ENCODE measurements at places on chromosomes 3 and 15. TPM values are rescaled to one million over a fixed set of nuclear protein-coding genes. Genes with fewer than 3 reads are reported as not detected.
A peak's percentile ranks its signal among the peaks of the same experiment; 100 is the strongest.

The RGMA gene
- total RNA-seq, result 16.5 TPM

The FBXO40 gene
- total RNA-seq, result 147 TPM

The HCLS1 gene
- total RNA-seq, result 9.4 TPM

The GOLGA6A gene
- not detected for total RNA-seq

The BCL2A1 gene
- total RNA-seq, result 1.1 TPM

The A4GNT gene
- total RNA-seq, result not detected

The MAP1A gene
- total RNA-seq, result 182 TPM

The CCK gene
- total RNA-seq, result not detected

The B3GNT5 gene
- 3.2 TPM for total RNA-seq

The SNTN gene
- not detected for total RNA-seq

The KNG1 gene
- total RNA-seq, result not detected

The ZNF860 gene
- total RNA-seq, result 0.16 TPM

The FSTL1 gene
- total RNA-seq, result 140 TPM

- no peak for DNase-seq
These were observed 34.2 kb upstream of the BCL2L10 start for GRCh38 chr15:52146776-52147175.

- no peak for DNase-seq
These were observed 43.1 kb downstream of the LRRN1 start for GRCh38 chr3:3842356-3842755.

DNA sequence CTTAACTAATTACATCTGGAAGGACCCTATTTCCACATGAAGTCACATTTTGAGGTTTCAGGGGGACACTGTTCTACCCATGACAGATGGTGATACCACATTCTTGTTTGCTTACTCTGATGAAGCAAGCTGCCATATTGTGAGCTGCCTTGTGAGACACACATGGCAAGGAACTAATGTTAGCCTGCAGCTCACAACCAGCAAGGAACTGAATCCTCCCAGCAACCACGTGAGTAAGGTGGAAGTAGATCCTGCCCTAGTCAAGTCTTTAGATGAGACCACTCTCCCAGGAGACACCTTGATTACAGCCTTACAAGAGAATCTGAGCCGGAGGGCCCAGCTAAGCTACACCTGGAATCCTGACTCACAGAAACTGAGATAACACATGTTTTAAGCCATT, 160.1 kb downstream of the PDE8A start:
- no peak for DNase-seq

GRCh38 chr15:74889390-74889882, 406 bp upstream of the MPI start:
- no peak for DNase-seq

GRCh38 chr15:45784656-45785055, 149.8 kb downstream of the SQOR start:
- no peak for DNase-seq

- DNase-seq, result no peak
These were observed 102.3 kb upstream of the TPM1 start for GRCh38 chr15:62940093-62940754.

GRCh38 chr15:91849749-91850161, 3.8 kb upstream of the SLCO3A1 start:
- no peak for DNase-seq

DNA sequence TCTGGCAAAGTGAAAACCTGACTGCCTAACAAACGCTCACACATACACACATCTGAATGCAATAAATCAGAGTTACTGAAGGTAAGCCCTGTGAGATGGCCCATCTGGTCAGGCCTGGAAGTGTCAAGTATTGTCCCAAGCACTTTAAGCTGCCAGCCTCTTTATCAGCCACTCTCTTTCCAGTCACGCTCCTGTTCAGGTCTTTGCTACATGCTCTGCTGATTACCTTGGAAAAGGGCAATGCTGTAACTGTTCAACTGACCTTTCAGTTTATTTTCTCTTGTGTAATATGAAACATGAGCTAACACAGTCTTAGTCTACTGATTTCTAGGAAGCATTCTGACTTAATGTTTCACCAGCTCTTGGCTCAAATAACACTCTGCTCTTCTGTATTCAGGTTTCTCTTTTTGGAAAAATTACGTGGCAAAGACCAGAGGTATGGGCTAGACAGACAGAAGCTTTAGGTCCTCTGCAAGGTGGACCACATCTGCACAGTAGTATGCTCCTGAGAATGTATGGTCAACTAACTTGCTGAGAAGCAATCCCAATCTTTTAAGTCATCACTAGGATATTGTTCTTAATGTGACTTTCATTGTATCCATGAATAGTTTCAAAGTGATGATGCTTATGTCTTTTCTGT, 44.5 kb downstream of the GBE1 start:
- no peak for DNase-seq

GRCh38 chr3:30567139-30567753, 39.2 kb upstream of the TGFBR2 start:
- no peak for DNase-seq

GRCh38 chr3:57120451-57121174, 44.5 kb downstream of the IL17RD start:
- no peak for DNase-seq

- DNase-seq, result peak; percentile 96
These were observed 145.5 kb upstream of the TPM1 start for GRCh38 chr15:62896969-62897486.

GRCh38 chr3:10010878-10011465, 15.3 kb upstream of the FANCD2 start:
- peak; percentile 99 for DNase-seq

GRCh38 chr3:123390865-123391600, 57.9 kb downstream of the ADCY5 start:
- DNase-seq, result no peak

GRCh38 chr15:91860498-91860897, 7.0 kb downstream of the SLCO3A1 start:
- no peak for DNase-seq

- DNase-seq, result no peak
These were observed 76.6 kb downstream of the CPN2 start for GRCh38 chr3:194274424-194275085.

- no peak for DNase-seq
These were observed 90.6 kb upstream of the GADL1 start for GRCh38 chr3:30984855-30985749.

DNA sequence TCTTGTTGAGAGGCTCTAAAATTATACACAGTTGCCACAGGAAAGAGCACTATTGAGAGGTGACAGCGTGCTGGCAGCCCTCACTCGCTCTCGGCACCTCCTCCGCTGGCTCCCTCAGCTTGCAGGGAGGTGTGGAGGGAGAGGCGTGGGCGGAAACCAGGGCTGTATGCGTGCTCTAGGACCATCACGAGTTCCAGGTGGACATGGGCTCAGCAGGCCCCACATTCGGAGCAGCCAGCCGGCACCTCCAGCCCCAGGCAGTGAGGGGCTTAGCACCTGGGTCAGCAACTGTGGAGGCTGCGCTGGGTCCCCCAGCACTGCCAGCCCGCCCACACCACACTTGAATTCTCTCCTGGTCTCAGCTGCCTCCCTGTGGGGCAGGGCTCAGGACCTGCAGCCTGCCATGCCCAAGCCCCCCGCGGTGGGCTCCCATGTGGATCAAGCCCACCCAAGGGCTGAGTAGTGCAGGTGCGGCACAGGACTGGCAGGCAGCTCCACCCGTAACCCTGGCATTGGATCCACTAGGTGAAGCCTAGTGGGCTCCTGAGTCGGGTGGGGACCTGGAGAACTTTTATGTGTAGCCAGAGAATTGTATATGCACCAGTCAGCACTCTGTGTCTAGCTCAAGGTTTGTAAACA, 460.6 kb upstream of the ALCAM start:
- DNase-seq, result no peak

DNA sequence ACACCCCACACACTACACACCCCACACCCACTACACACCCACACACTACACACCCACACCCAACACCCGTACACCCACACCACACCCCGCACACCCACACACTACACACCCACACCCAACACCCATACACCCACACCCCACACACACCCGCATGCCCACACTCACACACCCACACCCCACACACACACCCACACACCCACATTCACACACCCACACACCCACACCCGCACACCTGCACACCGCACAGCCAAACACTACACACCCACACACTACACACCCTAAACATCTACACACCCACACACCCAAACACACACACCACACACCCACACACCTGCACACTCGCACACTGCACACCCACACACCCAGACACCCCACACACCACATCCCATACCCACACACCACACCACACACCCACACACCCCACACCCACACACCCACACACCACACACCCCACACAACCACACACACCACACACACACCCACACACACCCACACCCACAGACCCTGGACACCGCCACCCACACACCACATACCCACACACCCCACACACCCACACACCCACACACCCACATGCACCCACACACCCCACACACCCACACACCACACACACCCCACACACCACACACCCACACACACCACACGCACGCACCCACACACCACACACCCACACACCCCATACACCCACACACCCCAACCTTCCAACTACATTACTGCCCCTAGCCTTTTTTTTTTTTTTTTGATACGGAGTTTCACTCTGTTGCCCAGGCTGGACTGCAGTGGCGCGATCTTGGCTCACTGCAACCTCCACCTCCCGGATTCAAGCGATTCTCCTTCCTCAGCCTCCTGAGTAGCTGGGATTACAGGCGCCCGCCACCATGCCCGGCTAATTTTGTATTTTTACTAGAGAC, 16.9 kb downstream of the CEP19 start:
- DNase-seq, result no peak

GRCh38 chr15:98791046-98791701, 142.8 kb downstream of the IGF1R start:
- DNase-seq, result no peak

DNA sequence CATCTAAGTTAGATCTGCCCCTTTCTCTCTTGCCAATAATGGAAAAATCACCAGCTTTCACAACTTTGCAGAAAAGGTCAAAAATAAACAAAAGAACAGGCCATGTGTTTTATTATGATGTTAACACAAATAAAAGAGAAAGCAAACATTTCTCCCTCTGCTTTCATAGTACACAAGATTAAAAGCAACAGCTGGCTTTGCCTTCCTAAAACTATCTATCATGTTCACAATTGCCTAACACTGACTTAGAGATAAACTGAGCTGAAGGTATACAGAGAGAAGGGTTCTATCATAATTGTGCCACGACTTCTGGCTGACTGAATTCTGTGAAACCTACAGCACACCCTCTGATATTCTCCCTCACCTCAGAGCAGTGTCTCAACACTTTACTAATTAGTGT, 29.4 kb downstream of the AADAC start:
- no peak for DNase-seq

- DNase-seq, result no peak
These were observed 10.5 kb downstream of the THOC7 start for GRCh38 chr3:63853106-63853505.

DNA sequence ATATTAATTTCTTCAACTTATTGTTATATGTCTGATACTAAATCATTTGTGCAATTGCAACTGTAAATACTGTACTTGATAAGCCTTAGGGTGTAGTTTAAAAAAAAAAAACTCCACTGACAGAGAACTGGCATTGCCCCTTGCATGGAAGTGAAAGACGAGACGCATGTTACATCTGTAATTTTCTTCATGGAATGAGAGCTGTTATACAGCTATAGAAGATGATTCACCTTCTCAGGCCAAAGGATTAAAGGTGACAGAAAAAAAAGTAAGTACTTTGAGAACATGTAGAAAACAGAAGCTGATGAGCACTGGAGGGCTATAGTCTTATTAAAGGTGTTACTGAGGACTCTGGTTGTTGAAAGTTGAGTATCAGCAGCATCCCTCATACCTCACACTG, 16.1 kb downstream of the RYR3 start:
- no peak for DNase-seq

- no peak for DNase-seq
These were observed 189.4 kb upstream of the CHRM5 start for GRCh38 chr15:33778852-33779251.

DNA sequence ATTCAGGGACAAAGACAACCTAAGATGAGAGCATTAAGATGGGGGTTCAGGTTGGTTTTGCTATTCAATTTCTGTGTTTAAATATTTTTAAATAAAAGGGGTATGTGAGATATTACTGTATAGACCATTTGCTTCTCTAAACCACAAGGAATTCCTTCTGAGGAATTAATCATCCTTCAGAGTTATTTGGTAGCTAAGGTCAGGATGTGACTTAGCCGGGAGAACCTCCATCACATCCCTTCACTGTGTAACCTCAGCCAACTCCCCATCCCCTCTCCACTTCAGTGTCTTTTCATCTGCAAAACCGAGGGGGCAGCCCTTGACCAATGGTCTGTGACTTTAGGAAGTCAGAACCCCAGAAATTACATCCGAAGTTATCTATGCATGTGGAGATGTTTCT, 48.7 kb upstream of the SKOR1 start:
- no peak for DNase-seq

DNA sequence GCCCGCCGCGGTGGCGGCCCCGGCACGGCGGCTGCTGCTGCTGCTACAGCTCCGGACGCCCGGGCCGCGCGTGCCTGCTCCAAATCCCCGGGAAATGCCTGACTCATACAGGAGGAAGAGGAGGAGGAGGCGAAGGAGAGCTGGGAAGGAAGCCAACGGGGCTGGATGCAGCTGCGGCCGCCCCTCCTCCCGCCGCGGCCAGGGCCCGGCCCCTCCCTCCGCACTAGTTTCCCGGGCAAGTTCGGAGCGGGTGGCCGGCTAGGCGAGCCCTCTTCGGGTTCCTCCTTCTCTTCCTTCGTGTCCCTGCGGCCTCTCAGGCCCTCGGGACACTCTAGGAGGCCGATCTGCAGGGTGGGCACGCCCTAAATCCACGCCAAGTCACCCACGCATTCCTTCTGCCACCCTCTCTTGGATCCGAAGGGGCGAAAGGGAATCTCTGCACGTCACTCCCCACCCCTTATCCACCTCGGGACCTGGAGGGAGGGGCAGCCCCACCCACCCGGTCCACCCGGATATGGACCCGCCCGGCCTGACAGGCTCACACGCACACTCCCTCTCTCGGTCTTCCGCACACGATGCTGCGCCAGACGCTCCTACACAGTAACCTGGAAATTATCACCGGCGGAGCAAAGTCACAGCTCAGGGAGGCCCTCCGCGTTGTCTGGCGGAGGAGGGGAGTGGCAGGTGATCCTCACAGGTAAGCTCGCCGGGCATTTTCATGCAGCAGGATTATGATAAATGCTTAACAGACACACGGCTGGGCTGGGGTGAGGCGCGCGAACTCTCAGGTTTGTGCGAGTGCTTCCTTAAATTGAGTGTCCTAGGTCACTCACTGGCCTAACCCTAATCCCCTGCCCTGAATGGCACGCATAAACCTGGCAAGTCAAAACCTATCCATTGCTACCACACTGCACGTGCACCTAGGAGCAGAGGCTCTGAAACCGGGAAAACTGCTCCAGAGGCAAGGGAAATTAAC, at the start of the genes OSBPL10 and ZNF860:
OSBPL10 (minus strand) TSS at position 57 of the 976 bp plus-strand sequence. CDS start 83 bp downstream, outside the sequence.
ZNF860 (plus strand) TSS at position 545 of the 976 bp plus-strand sequence. CDS start 7,330 bp downstream, outside the sequence.
- peak; percentile 94 for DNase-seq

DNA sequence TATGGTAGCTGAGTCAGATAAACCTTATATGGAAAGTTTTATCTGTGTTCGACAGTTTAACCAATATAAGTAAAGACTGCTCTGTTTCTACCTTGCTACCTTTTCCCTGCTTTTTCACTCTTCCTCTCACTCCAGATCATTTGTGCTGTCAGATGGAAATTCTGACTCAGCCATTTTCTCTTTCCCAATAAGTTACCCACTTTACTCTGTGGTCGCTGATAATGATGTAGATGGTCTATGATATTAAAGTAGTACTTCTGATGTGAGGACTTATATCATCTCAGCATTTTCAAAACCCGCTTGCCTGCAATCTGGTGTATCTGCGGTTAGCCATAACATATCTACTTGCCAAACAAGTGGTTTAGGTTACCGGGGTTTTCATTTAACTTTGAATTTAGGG, 15.0 kb upstream of the UTS2B start:
- no peak for DNase-seq

All from cardiac septum (tissue), 1 donor.